ENCODE measurements at places on chromosomes 6 and 20.

- DNase-seq = no peak
These were observed 671.8 kb downstream of the QKI start for GRCh38 chr6:164086076-164086887.

DNA sequence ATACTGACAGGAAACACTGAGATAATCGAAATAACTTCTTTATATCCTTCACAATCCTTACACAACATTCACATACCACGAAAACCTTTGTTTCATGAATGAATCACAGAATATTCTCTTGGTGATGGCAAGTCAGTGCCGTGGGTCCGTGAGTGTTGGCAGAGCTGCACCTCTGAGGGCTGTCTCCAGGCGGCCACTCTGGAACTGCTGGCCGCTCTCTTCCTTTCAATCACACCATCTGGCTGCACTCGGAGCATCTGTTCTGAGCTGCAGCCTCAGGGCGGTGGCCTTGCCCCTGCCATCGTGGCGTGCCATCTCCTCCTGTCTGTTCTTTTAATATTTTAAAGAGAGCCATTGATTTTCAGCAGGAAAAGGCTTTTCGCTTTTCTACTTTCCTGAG, 129.4 kb upstream of the AFDN start:
- DNase-seq = no peak

DNA sequence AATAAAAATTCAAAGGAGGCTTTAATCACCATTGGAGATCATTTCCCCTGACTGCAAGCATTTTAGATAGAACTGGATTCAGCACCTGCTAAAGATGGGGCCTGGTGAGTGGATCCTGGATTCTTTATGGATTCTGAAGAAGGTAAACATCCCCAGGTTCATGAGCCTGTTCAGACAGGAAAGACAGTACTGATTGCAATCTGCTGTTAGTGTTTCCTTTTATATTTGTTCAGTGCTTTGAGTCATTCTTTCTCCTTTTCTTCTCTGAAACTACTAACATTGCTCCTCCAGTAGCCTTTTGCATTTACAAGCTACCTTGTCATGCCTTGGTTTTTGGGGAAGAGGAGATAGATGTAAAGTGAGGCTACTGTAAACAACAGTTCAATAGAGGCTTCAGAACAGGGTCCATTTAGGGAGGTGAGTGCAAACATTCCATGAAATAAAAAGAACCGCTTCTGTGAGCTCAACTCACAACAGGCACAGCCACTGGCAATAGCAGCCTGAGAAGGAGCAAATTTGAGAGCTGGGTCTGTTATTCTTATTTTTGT, 66.4 kb upstream of the PRL start:
- DNase-seq = no peak

- DNase-seq = no peak
These were observed 16.9 kb upstream of the PHIP start for GRCh38 chr6:79094938-79095337.

GRCh38 chr6:111423055-111423633, 59.9 kb downstream of the REV3L start:
- DNase-seq = no peak

DNA sequence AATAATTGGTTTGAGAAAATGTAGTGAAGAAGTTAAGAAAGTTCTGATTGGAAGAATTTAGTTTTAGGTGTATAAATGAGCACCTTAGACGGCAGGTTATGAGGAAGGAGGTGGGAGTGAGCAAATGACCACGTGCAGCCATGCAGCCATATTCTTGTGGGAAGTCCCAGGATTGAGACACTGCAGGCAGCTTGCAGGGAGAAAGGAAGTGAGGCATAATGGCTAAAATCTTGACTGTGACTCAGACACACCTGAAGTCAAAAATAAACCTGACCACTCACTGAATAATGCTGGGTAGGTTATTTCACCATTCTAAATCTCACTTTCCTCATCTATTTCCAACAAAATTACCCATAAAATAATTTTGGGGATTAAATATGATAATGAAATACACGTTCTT, 16.6 kb downstream of the DSE start:
- DNase-seq = no peak

- DNase-seq = no peak
These were observed 8.5 kb downstream of the ENPP4 start for GRCh38 chr6:46138281-46138680.
